ENCODE measurements at places on chromosomes 13 and 19.

DNA sequence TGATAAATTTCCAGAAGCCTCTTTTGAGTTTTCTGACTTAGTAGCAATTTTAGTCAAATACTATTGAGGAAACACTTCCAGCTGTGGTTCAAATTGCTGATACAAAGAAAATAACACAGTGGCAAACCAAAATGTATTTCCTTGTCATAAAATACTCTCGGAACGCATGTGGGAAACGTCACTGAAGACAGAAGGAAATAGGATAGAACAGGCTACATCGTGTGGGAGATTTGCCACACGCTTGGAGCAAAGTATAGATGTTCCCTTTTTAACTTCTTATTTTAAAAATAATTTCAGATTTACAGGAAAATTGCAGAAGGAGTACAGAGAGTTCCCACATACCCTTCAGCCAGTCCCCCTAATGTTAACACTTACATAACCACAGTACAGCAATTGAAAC, 88.8 kb downstream of the ING1 start:
- DNase-seq = no peak

DNA sequence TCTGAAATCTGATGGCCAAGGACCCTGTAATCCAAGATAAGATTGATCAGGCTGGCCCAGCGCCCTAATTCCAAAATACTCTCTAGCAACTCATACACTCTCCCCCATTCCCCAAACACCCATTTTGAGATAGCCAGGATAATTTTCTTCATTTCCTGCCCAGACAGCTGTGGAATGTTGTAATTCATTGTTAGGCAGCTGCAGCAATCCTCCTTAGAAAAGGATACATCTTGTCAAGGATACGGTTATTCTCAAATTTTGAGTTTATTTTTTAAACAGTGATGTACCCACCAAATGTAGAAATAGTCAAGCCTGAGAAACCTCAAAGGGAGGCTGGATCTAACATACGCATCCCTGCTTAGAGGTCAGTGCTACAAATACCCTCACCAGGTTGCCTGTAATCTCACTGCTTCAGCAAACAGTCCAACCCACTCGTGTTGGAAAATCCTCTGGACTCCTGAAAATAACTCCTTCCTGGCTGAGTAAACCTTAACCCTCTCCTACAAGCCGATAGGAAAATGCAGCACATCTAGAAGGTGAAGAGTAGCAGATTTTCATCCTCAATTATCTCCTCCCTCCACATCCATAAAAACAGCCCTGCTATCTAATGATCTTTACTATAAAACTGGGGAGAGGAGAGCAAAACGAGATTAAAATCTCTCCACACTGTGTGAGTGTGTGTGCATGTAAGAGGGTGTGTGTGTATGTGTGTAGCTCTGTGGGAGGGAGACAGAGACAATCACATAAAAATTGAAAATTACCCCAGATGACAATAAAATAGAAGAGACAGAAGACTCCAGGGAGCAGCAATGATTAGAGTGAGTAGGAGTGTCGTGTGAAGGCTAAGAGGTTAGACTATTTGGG, 683.1 kb downstream of the DIAPH3 start:
- DNase-seq = no peak

GRCh38 chr19:48881741-48882657, 9.8 kb downstream of the PPP1R15A start:
- no peak for DNase-seq

- DNase-seq = no peak
These were observed 21.3 kb downstream of the HCN2 start for GRCh38 chr19:610801-611480.
